ENCODE measurements at places on chromosomes 16 and 17.

DNA sequence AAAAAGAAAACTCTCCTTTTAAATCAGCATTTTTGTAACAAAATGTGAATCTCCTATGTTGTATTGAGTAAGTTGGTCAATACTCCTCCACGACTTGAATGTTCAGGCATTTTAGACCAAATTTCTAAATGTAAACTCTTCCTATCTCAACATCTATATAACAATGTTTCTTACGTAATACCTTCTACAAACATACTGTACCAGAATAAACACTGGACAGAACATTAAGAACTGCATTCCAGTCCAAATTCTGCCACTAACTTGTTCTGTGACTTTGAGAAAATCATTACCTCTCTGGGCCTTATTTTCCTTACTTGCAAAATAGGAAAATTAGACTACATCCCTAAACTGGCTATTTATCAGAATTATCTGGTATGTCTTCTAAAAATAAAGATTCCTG, 40.1 kb downstream of the AKAP10 start:
- no peak for ATAC-seq

DNA sequence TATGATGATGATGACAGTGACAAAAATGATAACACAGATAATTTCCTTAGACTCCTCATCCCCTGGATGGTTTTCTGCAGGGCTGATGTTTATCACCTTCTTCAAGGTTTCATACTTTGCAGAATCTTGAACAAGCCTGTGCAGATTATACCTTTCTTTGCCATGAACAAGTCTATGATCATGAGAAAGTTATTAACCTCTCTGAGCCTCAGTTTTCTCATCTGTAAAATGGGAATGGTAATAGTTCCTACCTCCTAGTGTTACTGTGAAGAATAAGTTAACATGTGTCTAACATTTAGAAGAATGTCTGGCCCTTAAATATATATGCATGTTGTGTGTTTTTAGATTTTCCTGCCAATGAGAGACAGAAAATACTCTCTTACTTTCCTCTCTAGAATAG, 321.8 kb downstream of the SNX29 start:
- no peak for ATAC-seq

- ATAC-seq = no peak
These were observed 7.8 kb downstream of the ABR start for GRCh38 chr17:1171953-1172352.

DNA sequence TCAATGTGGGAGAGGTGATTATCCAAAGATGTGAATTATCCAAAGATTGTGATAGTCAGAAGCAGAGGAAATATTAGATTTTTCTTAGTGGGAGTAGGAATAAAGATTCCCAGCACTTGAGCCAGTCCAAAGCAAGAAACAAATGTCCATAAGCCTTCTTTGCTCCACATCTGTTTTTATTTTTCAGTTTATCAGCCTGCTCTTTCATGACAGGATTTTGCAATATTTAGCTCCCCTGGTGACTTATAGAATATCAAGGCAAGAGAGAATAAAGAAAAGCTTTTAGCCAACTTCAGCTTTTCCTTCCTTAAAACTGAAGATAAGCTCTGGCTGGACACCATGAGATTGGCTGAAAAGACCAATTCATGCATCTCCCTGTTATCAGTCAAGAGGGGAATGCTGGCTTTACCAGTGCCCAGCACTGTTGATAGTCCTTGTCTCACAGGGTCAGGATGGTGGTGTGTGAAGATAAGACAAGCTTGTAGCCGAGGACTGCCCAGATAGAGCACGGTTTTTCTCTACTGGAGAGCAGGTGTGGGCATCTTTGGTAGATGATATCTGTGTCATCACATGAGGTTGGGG, 706.5 kb downstream of the KCNJ2 start:
- no peak for ATAC-seq

Measured in gastroesophageal sphincter (tissue), 4 donors.